ENCODE measurements at places on chromosomes 1 and 21.

DNA sequence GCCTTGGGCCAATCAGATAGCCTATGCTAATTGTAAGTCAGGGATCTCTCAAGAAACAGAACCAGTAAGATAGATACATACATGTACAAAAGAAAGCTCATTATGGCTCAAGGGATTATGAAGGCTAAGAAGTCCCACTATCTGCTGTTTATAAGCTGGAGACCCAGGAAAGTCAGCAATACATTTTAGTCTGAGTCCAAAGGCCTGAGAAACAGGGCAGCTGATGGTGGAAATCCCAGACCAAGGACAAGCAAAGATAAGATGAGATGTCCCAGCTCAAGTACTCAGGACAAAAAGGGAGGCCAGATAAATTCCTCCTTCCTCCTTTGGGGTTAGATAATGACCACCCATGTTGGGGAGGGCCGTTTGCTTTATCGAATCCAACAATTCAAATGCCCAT, 269.9 kb downstream of the AJAP1 start:
- DNase-seq = no peak

DNA sequence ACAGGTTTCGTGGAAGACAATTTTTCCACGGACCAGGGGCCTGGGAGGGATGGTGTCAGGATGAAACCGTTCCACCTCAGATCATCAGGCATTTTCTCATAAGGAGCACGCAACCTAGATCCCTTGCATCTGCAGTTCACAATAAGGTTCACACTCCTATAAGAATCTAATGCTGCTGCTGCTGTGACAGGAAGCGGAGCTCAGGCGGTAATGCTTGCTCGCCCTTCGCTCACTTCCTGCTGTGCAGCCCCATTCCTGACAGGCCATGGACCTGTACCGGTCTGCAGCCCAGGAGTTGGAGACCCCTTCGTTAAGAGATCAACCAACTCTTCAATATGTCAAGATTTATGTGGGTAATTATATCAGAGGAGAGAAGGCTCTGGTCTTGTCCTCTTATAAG, 3.3 kb upstream of the DHX9 start:
- DNase-seq = no peak

GRCh38 chr1:81703756-81704463, 96.8 kb upstream of the ADGRL2 start:
- no peak for DNase-seq

DNA sequence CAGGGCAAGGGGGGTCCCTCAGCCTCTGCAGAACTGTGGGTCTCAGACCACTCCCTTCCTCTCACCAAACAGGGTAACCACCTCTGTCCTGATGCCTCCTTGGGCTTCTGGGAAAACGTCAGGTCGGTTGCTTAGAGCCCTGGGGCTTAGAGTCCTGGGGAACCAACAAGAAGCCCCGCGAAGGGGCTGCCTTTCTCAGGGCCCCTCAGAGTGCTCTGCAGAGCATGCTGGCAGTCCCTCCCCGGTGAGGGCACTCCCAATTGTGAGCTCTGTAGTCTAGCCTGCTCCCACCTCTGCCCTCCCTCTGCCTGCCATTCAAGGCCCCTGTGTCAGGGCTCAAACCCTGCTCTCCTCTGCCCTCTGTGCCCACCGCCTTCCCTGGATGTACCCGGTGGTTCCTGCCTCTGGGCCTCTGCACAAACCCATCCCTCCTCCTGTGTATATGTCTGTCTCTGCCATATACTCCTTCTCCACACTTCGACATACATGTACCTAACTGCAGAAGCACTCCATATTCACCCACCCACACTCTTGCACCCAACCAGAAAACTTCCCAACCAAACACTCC, 92.3 kb downstream of the DMRTB1 start:
- no peak for DNase-seq

DNA sequence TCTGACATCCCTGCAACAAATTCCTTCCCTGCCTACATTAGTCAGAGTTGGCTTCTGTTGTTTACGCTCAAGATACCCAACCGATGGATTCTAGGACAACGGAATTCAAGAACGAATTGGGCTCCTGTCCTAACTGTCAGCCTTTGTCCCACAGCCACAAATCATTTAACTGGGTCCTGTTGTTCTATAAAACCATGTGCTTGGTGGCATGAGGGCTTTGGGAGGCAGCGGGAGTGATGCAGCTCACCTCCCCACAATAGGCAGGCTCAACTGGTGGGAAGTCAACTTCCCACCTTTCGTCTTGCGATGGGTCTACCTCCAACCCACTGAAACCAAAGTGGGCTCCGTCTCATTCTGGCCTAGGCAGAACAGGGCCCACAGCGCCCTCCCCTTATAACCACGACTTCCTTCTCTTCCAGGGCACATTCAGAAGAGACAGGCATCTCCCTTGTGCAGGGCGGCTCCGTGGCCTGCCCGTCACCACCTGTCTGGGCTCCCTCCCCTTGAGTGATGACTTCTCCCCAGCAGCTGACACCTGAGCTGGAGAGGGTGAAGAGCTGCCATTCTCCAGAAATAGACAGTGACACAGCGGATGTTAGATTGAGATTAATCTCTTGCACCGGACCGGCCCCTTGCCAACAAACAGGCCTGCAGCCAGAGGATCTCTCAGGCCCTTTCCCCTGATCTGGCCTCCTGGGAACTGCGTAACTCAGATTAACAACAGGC, 26.5 kb downstream of the LRRC38 start:
- DNase-seq = no peak

GRCh38 chr1:68409426-68409825, 40.3 kb downstream of the RPE65 start:
- DNase-seq = no peak

- peak; percentile 37 for DNase-seq
These were observed 16.2 kb downstream of the PLEKHO1 start for GRCh38 chr1:150165622-150166612.

GRCh38 chr1:194355488-194356106, 1169.2 kb upstream of the B3GALT2 start:
- DNase-seq = no peak

DNA sequence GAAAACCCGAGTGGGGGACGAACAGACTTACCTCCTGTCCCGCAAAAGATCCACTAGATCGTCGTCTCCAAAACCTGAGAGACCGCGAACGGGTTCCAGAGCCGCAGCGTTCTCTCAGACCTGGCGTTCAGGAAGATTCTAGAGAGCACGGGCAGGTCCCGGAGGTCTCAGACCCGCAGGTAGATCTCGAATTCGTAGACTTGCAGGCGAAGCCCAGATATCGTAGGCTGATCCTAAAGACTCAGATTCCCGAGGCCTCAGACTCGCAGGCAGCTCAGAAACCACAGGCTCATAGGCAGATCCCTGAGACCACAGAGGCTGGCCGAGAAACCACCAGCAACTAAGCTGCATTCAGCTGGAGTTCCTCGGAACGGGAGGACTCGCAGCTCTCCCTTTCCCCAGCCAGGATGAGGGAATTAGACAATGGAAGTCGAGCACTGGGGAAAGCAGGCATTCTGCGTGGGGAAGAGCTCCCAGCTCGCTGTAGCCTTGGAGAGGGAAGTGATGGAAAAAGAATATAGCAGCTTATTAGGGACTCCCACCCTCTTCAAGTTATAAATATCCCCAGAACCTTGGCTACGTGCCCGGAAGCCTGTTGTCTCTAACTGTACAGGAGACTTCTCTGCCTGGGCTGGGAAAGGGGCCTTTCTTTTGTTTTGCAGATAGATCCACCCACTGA, at the start of gene ZNF436:
Gene ZNF436, minus strand, starts transcription at position 502 of the 679 bp plus-strand sequence. CDS start 1,831 bp downstream, outside the sequence.
- no peak for DNase-seq

- no peak for DNase-seq
These were observed 165.8 kb downstream of the AK5 start for GRCh38 chr1:77447669-77448068.

GRCh38 chr21:38166173-38166535, 90.6 kb upstream of the KCNJ15 start:
- DNase-seq = no peak

GRCh38 chr1:56908619-56909221, 54.1 kb downstream of the C8A start:
- DNase-seq = no peak

GRCh38 chr1:230108580-230108979, 41.5 kb downstream of the GALNT2 start:
- no peak for DNase-seq

DNA sequence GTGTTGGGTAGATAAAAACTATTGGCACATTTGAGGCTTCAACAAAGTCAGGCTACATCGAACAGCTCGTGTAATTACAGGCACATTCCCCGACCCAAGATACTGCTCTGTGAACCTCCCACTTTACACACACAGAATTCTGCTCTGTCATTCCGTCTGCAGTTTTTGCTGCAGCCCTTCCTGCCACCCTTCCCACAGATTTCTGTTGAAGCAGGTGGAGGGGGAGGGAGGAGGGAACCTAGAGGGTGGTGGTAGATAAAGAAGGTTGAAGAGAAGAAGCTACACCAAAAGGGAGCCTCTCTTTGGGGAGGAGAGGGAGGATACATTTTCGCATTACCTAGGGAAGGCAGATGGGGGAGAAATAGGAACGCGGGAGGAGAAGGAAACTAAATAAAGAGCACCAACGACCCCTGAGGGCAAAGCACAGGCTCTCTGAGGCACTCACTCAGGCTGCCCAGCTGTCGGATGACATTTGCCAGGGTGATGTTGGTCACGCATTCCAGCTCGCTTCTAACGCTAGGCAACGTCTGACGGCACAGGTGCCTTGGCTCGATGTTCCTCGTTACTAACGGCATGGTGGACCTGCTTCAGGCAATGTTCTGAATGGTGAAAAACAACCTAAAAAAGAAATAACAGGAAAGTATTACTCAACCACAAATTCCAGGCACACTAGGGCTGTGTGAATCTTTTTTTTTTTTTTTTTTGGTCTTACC, 36.0 kb downstream of the GPR3 start:
- DNase-seq = no peak

DNA sequence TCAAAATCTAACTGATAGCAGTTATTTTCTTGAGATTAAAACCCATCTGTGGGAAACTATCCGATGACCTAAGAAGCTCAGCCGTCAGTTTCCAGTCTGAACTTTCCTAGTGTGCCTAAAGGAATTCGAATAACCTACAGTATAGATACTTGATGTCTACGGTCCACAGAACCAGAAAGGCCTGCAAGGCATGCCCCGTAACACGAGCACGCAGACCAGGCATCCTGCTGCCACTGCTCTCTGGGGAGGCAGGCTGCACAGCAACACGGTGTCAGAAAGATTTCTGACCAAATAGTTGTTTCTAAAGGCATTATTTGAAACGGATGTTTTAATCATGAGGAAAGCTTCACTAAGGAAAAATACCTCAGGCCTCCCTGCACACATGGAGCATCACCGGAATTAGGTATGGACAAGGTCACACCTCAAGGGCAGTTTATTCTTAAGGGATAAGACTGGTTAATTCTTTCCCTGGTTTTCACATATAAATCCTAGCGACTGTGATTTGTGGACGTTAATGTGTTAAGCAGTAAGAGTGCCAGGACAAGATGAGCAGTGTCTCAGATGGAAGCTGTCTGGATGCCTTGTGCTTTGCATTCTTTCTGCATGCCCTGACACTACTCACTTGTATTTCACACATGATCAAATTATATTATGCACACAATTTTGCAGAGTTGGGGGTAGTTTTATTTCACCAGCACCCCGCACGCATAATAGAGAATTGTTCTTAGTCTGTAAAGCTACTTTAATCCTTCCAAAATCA, 49.0 kb upstream of the NADK start:
- no peak for DNase-seq

DNA sequence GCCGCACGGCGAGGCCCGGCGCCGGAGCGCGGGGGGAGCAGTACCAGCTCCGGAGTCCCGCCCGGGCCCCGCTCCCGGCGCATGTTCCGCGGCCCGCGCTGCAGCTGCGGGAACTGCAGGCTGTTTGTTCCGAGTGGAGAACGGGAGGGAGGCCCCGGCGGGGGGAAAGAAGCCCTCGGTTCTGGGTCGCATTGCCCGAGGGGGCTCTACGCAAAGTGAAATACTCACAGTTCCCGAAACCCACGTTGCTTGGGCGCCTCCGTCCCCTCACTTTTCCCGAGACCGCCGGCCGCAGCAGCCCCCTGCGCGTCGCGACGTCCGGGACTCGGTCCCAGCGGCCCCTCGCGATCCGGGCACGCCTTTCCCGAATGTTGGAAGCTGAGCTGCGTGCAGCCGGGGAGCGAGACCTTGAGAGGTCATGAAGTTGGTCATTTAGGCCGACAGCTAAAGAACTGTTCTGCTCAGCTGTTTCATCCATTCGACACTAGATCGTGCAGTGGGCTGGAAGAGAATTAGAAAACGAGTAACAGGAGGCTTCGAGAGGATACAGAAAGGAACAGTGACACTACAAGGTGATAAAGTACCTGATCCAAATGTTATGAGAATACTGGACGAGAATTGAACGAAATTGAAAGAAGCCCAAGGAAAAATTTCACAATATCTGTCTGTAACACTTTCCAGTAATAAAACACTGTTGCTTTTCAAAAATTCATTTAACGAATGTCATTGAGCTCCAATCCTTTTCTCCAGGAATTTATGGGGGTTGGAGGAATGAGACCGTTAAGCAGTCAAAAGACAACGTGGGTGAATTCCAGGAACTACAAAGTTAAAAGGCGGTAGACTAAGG, 657 bp upstream of the LIN9 start:
- peak; percentile 29 for DNase-seq

- no peak for DNase-seq
These were observed 8.9 kb upstream of the GPR37L1 start for GRCh38 chr1:202113690-202114300.

DNA sequence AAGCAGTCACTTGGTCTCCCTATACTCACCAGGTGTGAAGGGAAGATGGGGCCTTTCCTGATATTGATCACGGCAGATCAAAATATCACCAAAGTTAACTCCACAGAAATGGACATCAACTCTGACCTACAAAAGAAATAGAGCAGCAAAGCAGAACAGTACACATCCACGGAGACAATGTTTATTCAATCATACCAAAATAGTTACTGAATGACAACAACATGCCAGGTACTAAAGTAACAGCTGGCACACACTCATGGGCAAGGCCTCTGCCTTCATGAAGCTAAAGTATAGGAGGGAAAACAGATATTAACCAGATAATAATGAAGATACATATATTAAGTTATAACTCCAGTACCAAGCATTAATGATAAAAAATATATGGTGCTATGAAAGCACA, 59.2 kb upstream of the RASAL2 start:
- no peak for DNase-seq

- DNase-seq = no peak
These were observed 185.2 kb downstream of the LBR start for GRCh38 chr1:225242611-225243010.

DNA sequence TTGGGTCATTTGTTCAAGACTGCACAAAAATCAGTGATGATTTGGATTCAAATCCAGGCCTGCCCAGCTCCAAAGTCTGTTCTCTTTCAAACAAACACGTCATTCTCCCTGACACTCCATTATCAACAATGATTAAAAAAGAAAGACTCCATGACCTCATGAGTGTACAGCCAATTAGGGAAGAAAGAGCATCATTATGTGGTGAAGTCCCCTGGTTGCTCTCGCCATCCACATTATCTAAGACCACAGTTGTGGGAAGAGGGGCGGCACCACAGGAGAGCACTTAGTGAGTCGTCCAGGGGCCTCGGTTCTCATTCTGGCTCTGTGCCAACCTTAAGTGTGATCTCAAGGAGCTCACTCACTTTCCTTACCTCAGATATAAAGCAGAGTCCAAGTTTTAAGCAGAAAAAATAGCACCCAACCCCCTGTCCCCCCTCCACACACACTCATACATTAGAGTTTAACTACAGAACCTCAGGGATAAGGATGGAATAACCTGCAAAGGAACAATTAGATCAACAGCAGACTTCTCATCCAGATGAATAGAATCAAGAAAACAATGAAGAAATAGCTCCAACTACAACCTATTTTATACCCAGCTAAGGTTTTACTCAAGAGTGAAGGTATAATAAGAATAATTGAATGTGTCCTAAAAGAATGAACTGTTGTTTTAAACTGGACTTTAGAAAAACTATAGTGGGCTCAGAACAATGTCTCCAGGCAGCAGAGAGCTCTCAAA, 47.8 kb downstream of the COL6A1 start:
- DNase-seq = no peak

- no peak for DNase-seq
These were observed 84.8 kb upstream of the GNG12 start for GRCh38 chr1:67918067-67918466.

Measured in stimulated activated CD4-positive, alpha-beta T cell treated with anti-CD3 and anti-CD28 coated beads, TNF-alpha, amount 100 ng/mL, for 24 hours (primary cell).